ENCODE measurements at places on chromosomes 11 and 22.
A peak's percentile ranks its signal among the peaks of the same experiment; 100 is the strongest.

GRCh38 chr11:62732830-62733229 lies 4.5 kb downstream of the TTC9C start:
- no peak for DNase-seq

GRCh38 chr11:67640021-67640757 lies 626 bp upstream of the TBX10 start:
- peak; percentile 91 for DNase-seq

DNA sequence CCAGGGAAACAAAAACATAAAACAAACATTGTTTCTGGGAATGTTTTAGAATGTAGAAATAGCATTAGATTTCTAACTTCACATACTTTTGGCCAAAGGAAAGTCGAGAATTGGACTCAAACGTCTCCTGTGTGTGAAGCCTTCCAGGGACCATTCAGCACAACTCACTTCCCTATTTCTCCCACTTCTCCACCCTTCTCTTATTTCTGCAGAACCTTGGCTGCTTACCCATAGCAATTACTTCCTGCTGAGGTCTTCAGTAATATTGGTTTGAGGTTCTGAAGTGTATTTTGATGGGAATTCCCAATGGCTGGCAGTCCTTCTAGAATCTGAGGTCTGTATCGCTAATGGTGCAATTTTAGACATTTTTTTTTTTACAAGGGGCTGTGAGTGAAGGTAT lies 158.3 kb upstream of the SNX19 start:
- DNase-seq = peak; percentile 10

DNA sequence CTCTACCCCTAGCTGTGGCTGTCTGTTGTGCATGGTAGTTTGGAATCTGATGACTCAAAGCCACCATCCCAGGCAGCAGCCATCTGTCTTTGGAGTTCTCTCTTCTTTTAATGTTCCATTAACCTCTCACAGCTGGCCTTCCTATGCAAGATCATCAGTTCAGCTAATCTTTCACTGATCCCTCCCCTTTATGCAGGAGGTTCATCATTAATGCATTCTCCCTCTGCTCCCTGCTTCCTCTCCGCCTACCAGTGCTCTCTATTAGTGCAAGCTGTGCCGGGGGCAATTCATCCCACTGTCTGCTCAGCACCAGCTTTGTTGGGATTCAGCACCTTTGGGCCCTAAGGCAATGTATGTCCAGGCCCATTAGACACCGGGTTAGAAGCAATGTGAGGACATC lies 413.0 kb upstream of the LRRC4C start:
- peak; percentile 79 for DNase-seq

Measured in eye (tissue), 1 donor.